Iris pigment epithelial cell (primary cell): ENCODE measurements at places on chromosomes 1 and 21.

- peak; percentile 97 for DNase-seq
Observed at GRCh38 chr1:196180847-196181593, 427.2 kb downstream of the KCNT2 start.

- DNase-seq: no peak
Observed at GRCh38 chr21:41805643-41806042, 38.8 kb upstream of the RIPK4 start.

DNA sequence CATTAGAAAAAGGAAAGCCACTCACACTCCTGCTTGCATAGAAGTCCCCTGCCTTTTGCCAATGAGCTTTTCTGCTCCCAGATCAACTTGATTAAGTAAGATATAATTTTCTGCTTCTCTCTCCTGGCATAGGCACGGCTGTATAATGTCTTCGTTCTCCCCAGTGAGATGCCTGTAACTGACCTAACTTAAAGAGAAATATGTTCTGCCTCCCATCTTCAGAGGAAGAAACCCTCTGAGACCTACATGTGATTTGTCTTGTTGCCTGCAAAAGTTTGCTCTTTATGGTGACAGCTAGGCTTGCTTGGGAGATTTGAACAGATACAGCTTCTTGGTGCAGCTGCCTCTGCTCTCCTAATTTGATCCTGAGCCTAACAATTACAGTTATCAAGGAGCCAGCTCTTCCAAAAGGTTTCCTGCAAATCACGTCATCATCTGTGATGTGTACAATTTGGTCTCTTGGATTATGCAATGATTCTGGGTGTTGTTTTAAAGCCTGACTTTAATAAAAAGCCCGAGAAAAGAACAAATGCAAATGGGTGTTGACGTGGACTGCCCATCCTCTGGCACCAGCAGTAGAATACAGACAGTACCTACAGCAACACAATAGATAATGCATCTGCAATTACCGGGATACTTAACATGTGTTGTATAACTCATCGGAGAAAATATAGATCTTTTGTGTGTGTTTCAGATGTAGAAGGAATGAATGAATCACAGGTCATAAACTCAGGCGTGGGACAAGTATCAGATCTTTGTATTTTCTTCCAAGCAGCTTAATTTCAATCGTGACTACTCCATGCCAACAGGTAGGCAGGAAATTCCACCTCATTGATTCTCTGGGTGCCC, 76.2 kb upstream of the KAZN start:
- DNase-seq: peak; percentile 74

GRCh38 chr1:217418269-217419193, 212.4 kb downstream of the GPATCH2 start:
- no peak for DNase-seq
